ENCODE measurements at places on chromosomes 7 and 10. TPM values are rescaled to one million over a fixed set of nuclear protein-coding genes. Genes with fewer than 3 reads are reported as not detected.

DNA sequence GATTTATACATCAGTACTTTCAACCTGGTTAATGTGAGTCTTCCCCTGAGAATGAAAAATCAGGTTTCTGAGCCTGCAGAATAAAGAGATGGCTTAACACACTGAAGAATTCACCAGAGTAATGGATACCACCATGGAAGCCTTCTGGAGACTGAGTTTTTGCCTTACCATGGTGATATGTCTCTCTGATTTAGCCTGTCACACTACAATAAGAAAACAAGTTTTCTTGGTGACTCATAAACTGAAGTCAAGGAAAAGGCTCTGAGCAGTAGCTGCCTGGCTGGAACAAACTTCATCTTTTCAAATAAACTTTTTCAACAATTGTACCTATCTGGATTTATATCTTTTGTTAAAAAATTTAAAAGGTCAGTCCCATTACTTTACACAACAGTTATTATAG, 229.0 kb downstream of the PRPF18 start:
- no peak for DNase-seq

DNA sequence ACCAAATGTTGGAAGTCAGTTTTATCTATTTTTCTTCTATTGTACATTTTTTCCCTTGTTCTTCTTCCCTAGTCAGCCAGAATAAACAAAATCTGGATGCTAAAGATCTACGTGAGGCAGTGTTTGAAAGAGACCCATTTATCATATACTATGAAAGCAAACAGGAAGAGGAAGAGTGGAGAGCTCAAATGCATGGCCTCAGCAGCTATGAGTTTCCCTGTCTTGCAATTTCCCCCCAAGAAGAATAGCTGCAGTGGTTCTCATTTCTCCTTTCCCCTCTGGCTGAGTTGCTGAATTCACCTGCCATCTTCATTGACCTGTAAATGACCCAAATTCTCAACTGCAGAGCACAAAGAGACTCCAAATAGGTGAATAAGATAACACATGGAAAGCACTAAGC, 347.1 kb upstream of the NRP1 start:
- no peak for DNase-seq

GRCh38 chr7:92391071-92391470, 56.2 kb upstream of the GATAD1 start:
- DNase-seq, result no peak

DNA sequence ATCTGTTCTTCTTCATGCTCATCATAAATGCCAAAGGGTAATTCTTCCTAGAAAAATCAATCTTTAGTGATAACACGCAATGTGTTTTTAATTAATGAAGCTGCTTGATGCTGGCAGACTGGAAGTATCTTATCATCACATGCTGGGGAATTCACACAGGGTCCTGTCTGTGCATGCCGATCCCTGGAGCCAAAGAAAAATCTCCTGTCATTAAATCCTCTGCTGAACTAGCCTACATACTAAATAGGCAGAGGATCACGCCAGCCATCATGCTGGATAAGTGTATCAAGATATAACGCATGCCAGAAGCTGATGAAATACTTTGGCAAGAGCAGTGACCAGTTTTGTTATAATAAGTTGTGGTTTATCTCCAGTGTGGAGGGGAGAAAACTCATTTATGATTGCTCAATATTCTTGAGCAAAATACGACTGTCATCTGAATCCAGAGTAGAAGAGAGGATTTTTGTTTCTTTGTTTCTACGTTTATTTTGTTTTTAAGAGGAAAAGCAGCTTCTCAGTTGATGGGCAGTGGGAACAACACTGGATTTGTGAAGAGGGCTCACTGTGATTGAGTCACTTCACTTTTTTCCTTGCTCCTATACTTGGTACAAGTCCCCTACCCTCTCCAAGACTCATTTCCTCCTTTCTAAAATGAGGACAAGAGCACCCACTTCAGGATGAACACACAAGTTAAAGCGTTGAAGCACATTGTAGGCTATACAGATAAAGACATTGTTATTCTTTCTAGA, 649.1 kb downstream of the TNS3 start:
- no peak for DNase-seq

- peak; percentile 22 for DNase-seq
These were observed 183.6 kb upstream of the NFE2L3 start for GRCh38 chr7:25968205-25968993.

- no peak for DNase-seq
These were observed 1.7 kb downstream of the CDK6 start for GRCh38 chr7:92834507-92835260.

DNA sequence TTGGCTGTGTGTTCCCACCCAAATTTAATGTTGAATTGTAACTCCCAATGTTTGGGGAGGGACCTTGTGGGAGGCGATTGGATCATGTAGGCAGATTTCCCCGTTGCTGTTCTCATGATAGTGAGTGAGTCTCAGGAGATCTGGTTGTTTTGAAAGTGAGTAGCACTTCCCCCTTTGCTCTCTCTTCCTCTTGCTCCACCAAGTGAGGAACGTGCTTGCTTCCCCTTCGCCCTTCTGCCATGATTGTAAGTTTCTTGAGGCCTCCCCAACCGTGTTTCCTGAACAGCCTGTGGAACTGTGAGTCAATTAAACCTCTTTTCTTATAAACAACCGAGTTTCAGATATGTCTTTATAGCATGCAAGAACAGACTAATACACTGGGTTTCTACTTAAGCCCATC, 176.3 kb downstream of the CDK14 start:
- DNase-seq, result no peak

- no peak for DNase-seq
These were observed 170.3 kb upstream of the FAM171A1 start for GRCh38 chr10:15541376-15541775.

Gene COBL
- not detected for total RNA-seq

GRCh38 chr7:11026452-11027359, 53.0 kb downstream of the PHF14 start:
- DNase-seq, result no peak

GRCh38 chr7:868189-868486, 8.2 kb upstream of the GET4 start:
- DNase-seq, result no peak

GRCh38 chr10:13830385-13830784, 243.6 kb downstream of the PRPF18 start:
- DNase-seq, result no peak

Gene FLNC
- not detected for total RNA-seq

DNA sequence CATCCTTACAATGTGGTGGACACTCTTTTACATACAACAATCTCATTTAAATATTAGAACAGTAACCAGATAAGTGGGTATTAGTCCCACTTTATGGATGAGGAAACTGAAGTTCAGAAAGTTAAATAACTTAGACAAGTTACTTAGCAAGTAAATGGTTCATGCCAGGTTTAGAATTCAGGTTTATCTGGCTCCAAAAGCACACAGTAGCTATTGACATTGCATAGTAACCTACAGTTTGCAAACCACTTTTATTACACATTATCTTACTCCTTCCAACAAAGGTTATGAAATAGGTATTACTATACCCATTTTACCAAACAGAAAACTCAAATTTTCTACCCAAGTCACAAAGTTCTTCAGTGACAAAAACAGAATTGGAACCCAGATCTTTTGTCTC, 19.7 kb upstream of the NKX2-3 start:
- no peak for DNase-seq

GRCh38 chr7:154879629-154880028, 123.3 kb downstream of the PAXIP1 start:
- no peak for DNase-seq

DNA sequence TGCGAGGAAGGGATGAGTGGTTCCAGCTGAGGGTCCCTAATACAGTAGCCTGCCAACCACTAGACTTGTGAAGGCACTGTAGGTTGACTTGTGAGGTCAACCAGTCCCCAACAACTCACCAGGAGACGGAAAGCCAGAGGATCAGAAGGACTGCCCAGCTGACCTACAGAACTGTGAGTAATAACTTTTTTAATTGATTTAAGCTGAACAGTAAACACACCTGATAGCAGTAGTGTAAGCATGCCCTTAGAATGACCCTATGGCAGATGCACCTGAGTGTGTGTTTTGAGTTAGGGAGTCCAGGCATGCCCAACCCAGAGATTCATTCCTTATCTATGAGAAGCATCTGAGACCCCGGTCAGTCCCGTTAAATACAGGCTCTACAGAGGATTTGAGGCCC, 14.1 kb downstream of the PRLHR start:
- no peak for DNase-seq

DNA sequence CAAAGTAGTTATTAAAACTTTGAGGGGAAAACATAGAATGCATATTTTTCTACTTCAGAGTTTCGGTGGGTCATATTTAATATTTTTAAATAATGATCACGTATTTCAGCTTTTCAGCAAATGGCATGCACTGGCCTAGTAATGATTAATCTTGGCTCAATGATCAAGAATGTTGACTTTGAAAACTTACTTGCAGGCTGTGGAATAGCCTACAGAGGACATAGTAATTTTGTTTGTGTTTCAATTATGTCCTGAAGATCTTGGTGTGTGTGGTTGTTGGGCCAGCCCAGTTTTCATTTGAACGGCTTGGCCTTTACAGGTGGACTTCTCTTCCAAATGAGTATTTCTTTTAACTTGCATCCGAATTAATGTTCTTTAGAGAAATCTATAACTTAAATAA, 35.1 kb downstream of the ADD3 start:
- DNase-seq, result no peak

Gene MKLN1
- 36.8 TPM for total RNA-seq

- peak; percentile 61 for DNase-seq
These were observed 172.6 kb upstream of the TNRC18 start for GRCh38 chr7:5596046-5596895.

DNA sequence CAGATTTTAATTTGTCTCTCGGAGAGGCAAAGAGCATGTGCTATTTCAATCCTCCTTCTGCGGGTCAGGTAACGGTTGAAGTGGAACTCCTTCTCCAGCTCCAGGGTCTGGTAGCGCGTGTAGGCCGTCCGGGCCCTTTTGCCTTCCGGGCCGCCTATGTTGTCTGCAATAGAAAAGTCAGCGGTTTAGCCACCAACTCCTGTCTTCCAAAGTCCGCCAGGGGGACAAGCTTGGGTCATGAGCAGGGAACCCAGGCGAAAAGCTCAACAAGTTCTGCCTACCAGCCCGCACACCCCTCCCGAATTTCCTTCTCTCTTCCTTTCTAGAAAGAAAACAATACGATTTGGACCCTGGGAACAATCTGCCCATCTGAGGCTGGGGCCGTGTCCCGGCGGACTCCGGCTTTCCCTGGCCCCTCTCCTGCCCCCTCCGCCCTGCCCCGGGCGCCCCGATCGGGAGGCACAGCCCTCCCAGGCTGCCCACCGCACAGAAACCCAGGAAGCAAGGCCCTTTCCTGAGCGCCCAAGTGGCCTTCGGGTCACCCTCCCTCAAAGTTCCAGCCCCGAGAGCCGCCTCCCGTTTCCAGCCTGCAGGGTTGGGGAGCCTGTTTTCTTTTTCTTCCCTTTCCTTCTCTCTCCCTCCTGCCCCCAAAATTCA, 1.4 kb downstream of the HOXA5 start:
- no peak for DNase-seq
